AG09309 (cell line): ENCODE measurements at places on chromosomes 4 and X.

GRCh38 chrX:115952417-115953092 lies 218.0 kb upstream of the AGTR2 start:
- DNase-seq: no peak

DNA sequence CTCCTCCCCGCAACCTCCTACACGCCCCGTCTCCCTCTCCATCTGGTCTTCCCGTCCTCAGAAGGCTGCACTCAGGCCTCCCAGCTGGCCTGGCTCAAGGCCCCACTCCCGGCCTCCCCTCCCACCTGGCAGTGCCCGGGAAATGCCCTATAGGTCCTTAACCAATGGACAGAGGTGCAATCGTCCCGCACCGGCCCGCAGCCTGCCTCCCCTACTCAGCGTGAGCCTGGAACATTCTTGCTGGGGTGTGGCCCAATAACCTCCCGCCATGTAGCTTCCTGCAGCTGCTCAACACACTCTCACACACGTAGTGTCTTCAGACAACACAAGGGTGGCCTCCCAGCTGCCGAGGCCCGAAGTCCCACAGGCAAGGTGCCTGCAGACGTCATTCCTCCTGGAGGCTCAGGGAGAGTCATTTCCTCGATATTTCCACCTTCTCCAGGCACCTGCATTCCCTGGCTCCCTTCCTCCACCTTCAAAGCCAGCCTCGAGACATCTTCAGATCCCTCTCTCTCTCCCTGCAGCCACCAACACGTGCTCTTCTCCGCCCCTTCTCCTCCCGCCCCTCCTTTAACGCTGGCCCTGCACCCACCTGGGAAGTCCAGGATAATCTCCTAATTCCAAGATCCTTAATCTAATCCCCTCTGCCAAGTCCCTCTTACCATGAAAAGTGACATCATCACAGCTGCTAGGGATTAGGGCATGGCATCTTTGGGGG lies 56.2 kb downstream of the ADRA2C start:
- DNase-seq: no peak

DNA sequence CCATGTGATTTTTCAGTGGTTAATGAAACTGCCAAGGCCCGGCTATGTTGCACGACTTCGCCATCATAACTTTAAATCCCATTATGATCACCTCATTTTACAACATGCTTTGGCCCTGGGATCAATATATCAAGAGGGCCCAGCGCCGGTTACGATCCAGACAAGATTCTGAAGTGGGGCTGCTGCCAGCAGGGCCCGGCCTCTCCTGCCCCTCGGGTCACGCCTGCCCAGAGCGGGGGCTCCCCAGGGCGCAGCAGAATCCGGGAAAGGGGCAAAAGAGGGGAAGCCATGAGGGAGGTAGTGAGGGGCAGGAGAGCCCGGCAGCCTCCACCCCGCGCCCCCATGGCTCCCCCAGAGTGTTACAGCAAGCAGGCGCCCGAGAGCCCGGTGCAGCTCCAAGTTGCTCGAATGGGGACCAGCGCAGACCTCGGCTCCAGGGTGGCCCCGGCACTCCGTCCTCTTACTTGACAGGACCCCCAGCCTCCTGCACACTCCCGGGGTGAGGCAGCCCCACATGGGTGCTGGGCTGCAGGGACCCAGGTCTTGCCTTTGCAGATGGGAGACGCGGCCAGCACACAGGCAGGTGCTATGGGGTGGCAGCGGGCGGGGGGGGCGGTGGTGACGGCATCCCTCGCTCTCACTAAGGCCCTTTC lies 129.8 kb upstream of the NKX1-1 start:
- no peak for DNase-seq

DNA sequence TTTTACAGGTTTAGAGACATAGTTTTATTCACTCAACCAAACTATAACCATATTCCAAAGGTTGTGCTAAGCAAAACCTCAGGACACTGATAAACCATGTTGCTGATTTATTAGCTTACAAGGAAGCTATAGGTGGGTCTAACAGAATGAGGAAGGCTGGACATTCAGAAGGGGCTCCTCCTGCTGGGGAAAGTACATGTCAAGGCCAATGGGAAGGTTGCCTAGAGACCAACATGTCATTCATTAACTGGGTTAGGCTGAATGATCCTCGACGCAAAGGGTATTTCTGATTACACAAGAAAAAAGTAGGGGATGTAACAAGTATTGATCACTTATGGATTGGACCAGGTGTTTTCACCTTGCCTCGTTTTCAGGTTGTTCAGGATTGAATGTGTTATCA lies 30.3 kb downstream of the SLC10A6 start:
- DNase-seq: no peak

DNA sequence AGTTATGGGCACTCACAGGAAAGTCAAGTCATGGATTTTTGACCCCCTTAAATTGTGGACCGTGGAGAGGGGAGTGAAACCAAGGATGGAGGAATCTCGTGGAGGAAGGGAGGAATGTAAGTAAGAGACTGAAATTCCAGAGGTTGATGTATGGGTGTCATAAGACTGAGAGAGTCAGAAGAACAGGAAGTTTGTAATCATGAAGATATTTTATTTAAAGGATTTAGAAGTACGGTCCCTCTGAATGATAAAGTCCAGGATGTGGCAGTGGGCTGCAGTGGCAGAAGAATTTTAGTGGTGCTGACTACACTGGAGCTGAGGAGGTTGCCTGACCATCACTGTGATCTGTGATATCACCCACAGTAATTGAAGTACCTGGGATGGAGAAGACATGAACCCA lies 57.8 kb downstream of the DCLK2 start:
- no peak for DNase-seq

DNA sequence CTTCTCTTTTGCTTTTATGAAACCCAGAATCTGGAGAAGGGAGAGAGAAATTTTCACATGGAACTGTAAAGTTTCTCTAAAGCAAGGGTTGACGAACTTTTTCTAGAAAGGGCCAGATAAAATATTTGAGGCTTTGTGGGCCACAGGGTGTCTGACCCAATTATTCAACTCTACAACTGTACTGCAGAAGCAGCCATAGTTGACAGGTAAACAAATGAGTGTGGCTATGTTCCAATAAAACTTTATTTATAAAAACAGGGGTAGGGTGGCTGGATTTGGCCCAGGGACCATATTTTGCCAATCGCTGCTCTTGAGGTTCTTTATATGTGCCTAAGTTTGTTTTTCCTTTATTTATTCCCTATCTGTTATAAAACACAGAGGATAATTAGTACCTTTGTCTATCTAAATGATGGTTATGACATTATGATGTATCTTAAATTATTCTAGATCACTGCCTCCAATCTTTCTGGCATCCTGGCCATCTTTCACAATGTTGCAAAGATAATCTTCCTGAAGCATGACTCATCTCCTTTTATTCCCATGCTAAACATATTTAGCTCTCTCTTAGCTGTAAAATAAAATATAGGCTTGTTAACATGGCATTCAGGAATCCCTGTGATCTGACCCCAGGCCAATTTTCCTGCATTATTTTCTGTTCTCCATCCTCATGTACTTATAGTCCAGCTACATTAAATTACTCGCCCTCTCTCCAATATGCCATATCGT lies 106.8 kb upstream of the CBLL2 start:
- no peak for DNase-seq

- no peak for DNase-seq
Observed at GRCh38 chr4:80540349-80540748, 204.8 kb downstream of the CFAP299 start.

DNA sequence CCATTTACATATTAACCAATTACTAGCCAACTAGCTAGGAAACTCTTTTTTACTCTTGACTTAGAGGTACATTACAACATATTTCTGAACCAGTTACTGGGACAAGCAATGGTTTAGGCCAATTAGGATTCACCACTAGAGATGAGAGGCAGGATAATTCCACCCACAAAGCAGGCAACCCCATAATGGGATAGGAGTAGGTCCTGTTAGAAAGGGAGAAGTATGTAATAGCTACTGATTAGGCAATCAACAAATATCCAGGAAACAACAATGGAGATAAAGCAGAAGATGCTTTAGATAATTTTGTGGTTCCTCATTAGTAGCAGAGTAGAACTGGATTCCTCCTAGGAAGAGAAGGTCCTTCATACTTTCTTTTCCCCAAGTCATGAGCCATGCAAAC lies 173.8 kb upstream of the GLRA2 start:
- DNase-seq: peak; percentile 18

DNA sequence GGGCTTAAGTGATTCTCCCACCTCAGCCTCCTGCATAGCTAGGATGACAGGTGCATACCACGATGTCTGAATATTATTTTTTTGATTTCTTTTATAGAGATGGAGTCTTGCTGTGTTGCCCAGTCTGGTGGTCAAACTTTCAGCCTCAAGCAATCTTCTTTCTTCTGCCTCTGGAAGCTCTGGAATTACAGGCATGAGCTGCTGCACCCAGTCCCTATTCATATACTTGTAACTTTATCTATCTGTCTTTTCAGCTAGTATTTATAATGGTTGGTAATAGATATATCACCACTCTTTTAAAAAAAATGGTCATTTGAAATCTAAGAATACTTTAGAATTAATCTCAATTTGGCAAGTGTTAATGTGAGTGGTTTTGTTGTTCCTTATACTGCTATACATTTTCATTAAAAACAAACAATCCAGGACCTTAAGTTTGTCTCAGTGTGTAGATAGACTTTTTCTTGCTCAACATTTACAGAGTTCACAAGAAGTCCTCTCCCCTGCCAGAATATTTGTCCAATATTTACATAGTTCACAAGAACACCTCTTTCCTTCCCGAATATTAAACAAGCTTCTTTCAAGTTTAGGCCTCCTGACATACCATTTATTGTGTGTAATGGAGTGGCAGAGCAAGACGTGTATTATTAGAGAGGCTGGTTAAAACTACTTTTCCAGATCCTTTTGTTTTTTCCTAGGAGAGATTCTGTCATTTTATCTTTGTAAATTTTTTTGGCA lies 1197.4 kb upstream of the ADGRL3 start:
- DNase-seq: no peak

- no peak for DNase-seq
Observed at GRCh38 chr4:129189630-129190029, 93.7 kb downstream of the C4orf33 start.

- no peak for DNase-seq
Observed at GRCh38 chr4:156939801-156940200, 31.8 kb downstream of the PDGFC start.

DNA sequence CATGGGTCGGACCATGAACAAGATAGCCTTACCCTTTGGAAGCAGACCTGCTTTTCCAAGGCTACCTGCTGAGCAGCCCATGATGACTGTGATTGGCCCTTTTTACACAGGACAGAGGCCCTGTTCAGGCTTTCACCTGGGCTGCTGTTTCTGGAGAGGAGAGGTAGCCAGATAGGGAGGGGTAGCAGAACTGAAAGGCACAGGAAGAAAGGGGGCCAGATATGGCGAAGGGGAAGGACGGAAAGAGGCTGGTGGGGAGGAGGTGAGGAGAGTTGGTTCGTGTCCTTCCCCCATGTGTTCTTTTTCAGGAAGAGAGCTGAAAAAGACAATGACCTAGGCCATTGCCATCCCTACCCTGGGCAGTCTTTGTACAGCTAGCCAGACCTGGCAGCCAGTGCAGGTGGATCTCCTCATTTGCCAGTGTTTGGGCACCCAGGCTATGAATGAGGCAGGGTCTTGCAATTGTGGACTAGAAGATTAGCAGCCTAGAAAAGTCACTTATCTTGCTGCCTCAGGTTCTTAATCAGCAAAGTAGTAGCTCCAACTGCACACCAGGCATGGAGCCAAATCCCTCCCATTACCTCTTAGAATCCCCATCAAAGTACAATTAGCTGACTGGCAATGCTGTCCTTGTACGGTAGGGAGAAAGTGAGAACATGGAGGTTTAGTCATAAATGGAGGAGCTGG lies 139.6 kb downstream of the AMMECR1 start:
- no peak for DNase-seq

GRCh38 chr4:143514497-143514896 lies 995 bp downstream of the SMARCA5 start:
- DNase-seq: no peak

DNA sequence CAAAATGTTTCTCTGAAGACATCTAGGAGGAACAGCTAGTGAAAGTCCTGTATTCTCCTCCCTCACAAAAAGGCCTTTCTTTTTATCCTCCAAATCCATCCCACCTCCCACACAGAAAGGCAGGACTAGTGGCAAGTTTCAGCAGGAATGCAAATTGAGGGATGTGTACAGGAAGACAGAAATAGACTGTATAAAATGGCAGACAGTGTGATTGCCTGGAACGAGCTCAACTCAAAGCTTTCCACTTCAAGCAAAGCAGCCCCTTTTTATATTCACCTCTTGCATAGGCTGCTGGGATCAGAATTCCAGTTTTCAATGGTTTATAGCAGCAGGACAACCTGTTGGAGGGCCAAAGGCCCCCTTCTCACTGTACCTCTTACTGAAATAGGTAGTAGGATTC lies 57.5 kb downstream of the DCX start:
- no peak for DNase-seq

DNA sequence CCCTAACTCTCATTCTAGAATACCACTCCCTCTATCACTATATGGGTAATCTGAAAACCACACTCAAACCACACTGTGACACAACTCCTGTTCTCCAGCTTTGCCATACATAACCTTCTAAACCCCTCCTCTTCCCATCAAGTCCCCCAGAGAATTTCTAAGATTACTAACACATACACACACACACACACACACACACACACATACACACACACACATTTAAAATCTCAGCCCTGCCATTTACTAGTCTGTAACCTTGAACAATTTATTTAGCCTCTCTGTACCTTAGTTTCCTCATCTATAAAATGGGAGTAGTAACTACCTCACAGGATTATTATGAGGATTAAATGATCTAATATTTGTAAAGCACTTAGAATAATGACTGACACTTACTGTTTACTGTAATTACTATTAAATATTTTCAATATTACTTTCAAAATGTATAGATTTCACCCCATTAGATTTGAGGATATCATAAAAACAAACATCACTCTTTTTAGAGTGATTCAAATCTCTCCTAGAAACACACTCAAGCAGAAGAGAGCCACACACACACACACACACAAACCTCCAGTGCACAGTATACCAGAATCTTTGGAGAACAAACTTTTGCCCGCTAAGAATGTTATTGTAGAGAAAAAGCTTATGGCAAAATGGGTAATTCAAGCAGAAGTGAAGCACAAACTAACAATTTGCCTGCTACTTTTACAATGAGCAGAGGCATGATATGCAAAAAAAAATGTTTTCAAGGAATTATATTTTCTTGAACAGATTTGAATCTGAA lies 3.8 kb downstream of the ANKRD50 start:
- no peak for DNase-seq

DNA sequence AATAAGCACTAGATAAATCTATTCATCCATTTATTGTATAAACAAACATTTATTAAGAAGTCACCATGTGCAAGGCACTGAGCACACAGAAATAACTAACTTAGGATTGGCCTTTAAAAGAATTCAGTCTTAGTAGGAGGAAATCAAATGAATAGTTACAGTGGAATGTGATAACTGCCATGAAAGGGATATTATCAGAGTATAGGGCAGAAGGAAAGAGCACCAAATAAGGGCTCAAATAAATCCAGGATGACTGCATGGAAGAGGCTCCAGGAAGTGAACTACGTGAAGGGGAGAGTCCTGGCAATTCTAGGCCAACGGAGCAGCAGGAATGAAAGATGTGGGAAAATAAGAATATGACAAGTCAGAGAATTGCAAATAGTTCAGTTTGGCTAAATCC lies 406.0 kb downstream of the INPP4B start:
- DNase-seq: no peak
